ENCODE measurements at places on chromosomes 6 and 20. TPM values are rescaled to one million over a fixed set of nuclear protein-coding genes. Genes with fewer than 3 reads are reported as not detected.

DNA sequence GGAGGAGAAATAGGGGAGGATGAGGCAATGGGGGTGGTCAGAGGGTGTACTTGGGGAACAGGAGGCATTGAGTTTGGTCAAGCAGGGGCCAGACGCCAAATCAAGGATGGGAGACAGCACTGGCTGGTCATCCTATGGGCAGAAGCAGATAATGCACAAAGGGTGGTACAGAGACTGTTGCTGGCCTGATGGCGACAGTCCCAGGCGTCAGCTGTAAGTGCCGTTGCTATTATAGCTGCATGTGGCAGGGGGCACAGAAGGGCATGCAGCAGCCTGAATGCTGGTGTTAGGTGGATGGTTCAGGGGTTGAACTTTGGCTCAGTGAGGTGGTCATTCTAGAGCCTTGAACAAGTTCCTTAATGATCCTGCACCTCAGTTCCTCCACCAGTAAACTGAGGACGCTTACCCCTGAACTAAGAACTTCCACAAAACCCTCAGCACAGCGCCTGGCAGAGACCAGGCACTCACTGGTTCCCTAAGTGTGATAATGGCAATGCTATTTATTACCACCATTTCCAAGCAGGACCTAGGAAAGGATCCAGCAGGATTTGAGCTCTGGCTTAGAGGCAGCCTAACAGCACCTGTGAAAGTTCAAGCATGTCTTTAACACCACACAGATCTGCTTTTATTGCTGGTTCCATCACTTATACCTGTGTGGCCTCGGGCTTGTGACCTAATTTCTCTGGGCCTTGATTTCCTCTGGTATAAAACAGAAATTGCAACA, 162.7 kb downstream of the INSM1 start:
- DNase-seq, result no peak

GRCh38 chr20:60955706-60956105, 296.4 kb upstream of the CDH4 start:
- no peak for DNase-seq

- DNase-seq, result no peak
These were observed 25.5 kb upstream of the PXDC1 start for GRCh38 chr6:3776881-3777507.

- DNase-seq, result no peak
These were observed 116.7 kb downstream of the JPH2 start for GRCh38 chr20:44070139-44070900.

DNA sequence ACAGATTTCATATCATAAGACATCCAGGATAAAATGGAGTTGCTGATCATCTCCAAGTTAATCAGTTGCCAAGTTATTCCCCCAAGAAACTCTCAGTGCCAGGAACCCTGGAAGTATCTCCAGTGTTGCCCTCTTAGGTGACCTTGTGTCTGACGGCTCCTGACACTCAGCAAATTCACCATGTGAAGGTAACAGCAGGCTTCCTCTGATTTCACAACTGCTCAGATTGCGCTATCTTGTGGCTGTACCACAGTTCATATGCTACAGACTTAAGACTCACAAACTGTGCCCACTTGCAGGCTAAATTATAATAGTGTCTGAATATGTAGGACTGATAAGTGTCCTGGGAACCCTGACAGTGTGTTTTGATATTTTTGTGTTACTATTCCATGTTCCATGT, 186.6 kb upstream of the OPRM1 start:
- no peak for DNase-seq

GRCh38 chr20:16222859-16223411, 350.3 kb downstream of the KIF16B start:
- DNase-seq, result no peak

DNA sequence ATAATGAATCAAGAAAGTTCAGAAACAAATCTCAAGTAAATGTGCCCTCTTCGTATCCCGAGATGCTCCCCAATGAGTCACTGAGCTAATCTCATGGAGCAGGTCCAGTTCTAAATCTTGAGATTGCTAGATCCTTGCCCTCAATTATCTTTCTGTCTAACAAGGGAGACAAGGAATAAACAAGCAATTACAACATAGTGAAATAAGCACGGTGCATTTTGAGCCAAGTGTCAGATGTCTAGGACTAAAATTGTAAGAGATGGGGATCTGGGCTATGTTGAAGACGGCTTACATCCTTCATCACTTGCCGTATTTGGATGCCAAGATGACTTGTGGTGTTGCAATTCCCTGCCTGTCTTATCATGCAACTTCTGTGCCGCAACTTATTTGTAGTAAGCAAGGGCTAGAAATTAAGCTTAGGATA, 56.5 kb upstream of the ADGRF1 start:
- no peak for DNase-seq

GRCh38 chr6:14910692-14911547, 334.9 kb upstream of the JARID2 start:
- DNase-seq, result peak; percentile 85

GRCh38 chr6:146433881-146434731, 109.5 kb upstream of the RAB32 start:
- no peak for DNase-seq

DNA sequence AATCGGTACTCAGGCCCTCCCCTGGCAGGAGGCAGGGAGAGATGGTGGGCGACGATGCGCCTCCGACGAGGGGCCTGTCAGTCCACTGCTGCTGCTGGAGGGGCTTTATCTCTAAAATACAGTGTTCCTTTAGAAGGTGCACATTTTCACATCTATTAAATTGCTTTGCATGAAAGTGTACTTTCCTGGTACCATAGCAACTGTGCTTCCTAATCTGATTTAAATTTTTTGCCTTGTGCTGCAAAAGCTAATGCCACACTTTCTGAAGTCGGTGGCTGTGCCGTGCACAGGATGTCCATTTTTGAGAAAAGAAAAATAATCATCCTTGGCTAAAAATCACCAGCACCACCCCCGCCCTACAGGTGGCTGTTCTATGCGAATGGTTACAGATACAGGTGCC, 262.0 kb upstream of the CDH4 start:
- DNase-seq, result no peak

DNA sequence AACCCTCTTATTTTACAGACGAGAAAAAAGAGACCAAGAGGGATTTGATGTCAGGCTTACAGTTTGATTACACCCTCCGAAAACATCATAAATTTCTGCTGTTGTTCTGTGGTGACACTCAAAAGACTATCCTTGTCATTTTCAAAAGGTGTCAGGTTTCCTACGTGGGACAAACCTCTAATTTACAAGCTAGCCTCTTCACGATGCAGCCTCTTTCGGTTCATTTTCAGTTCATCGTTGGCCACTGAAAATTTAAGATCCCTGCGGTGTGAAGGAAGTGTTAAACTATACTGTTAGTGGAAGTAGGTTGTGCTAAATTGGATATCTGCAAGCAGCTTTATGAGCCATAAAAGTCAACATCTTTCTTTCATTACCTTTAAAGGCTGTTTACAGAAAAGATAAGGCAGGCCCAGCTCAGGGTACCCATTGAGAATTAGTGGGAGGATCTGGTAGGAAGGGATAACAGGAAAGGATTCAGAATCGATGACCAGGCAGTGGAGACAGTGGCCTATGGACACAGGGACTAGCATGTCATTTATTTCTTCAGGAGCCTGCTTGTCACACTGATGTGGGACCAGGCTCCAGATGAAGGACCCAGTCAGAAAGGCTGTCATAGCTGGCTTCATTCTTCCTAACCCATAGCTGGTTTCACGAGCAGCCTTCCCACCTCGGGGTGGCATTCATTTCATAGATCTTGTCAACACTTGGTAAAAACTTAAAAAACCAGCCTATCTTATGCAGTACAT, 329.1 kb upstream of the SOX4 start:
- no peak for DNase-seq

GRCh38 chr6:114304304-114304887, 38.4 kb downstream of the HS3ST5 start:
- DNase-seq, result peak; percentile 15

GRCh38 chr6:3725145-3726047, 26.1 kb downstream of the PXDC1 start:
- DNase-seq, result no peak

GRCh38 chr6:140641412-140641811, 1267.0 kb upstream of the CITED2 start:
- DNase-seq, result no peak

DNA sequence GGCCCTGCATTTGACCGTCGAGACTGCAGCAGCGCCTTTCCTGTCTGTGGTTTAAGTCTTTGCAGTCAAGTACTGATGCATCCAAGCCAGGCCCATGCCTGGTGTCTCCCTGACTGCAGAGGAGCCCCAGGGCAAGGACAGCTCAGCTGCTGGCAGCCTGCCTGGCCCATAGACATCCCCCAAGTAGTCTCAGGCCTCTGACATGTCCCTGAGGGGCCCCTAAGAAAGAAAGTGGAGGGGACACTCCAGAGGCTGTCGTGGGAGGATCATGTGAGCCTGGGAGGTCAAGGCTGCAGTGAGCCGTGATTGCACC, 18.0 kb downstream of the HRH3 start:
- no peak for DNase-seq

DNA sequence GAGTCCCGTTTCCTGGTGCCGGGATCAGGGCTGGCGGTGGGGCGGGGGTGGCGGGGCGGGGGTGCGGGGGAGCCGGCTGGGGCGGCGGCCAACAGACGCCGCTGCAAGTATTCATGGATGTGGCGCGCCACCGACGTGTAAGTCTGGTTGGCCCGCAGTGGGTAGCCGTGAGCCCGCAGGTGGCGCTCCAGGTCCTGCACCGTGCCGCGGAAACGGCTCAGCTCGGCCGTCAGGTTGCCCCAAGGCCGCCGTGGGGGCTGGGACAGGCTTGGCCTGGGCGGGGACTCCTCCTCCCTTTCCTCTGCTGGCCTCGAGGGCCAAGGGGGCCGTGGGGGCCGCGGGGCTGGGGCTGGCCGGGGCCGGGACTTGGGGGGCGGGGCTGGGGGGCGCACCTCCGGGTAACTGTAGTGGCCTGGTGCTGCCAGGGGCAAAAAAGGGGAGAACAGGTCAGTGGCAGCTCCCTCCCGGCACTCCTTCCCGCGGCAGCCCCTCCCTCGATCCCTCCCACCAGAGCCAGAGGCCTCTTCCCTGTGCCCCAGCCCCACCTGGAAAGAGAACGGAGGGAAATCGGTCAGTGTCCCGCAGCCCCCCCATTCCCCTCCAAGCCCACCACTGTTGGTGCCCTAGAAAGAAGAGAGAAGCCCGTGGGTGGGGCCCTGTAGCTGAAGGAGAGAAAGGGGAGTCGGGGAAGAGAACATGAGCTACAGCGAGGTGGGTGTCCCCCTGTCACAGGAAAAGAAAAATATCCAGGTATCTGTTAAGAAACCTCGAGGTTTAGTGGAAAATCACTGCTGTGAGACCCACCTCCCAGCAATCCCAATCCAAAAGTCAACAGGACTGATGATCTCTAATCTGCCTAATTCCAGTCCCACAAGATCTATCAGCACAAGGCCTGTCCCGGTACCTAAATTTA, 21.3 kb downstream of the TNXB start:
- DNase-seq, result peak; percentile 82

GRCh38 chr20:55004044-55004443, 528.7 kb downstream of the DOK5 start:
- DNase-seq, result no peak

GRCh38 chr6:146546443-146547043, 2.9 kb downstream of the RAB32 start:
- no peak for DNase-seq

- no peak for DNase-seq
These were observed 472.5 kb upstream of the BTBD3 start for GRCh38 chr20:11445161-11445560.

DNA sequence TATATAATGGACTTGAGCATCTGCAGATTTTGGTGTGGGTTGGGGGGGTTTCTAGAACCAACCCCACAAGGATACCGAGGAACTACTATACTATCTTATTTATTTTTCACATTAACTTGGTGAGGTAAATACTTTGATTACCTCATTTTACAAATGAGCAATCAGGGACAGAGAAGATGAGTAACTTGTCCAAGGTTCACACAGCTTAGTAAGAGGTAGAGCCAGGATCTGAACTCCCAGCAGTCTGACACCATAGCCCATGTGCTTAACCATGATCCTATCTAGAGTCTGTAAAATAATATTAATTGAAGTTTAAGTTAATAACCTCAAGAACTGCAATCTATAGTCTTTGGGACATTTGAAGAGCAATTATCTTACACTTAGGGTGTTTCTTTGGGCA, 28.6 kb downstream of the DHX35 start:
- DNase-seq, result no peak

- no peak for DNase-seq
These were observed 181.9 kb downstream of the HAO1 start for GRCh38 chr20:7758406-7758805.

GRCh38 chr6:134678436-134678889, 271.4 kb downstream of the ALDH8A1 start:
- no peak for DNase-seq

GRCh38 chr6:56448046-56448445, 194.6 kb downstream of the DST start:
- DNase-seq, result no peak

DNA sequence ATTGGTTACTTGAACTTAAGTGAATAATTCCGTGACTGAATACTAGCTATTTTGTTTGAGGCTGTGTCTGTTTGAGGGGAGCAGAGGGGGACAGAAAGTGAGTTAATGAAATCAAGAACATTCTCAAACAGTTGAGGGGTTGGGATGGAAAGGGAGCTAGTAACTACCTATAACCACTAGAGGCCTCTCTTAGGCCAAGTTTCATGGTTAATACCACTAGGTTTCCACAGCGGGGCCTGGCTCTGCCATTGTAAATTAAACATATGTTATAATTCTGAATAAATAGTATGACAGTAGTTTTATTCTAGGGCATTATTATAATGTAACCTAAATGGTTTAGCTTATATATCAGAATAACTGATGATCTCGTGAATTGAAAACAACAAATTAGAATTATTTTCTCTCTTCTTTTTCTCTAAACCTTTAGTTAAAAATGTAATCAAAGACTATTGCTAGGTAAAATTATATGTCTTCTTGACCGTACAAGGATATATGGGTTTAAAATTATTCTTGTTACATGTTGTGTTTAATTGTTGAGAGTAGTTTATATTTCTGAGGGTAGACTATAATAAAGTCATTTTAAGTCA, 108.1 kb downstream of the BCKDHB start:
- DNase-seq, result peak; percentile 33

The HLA-G gene
- 0.70 TPM for total RNA-seq

The MCCD1 gene
- not detected for total RNA-seq

The TSPO2 gene
- total RNA-seq, result not detected

The ADTRP gene
- total RNA-seq, result not detected

The CUL9 gene
- total RNA-seq, result 32.9 TPM

The TMEM74B gene
- total RNA-seq, result not detected

The RNF217 gene
- total RNA-seq, result not detected

Measured in OCI-LY7 (cell line).